ENCODE measurements at places on chromosomes 1 and 21.

DNA sequence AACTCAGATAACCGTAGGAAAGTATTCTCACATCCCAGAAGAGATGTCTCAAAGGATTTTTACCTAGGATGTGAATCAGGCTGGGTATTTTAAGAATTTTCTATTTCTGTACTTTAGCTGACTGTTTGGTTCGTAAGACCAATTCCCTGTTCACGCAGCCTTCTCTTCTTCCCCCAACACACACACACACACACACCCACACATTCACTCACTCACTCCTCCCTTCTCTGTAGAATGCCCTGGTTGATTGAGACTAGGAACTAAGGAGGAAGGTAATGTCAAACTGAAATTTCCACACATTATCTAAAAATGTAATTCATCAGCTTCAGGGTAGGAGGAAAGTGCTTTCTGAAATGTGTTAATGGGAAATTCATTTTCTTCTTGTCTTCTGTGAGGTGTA, 43.5 kb downstream of the ELAVL4 start:
- no peak for DNase-seq

DNA sequence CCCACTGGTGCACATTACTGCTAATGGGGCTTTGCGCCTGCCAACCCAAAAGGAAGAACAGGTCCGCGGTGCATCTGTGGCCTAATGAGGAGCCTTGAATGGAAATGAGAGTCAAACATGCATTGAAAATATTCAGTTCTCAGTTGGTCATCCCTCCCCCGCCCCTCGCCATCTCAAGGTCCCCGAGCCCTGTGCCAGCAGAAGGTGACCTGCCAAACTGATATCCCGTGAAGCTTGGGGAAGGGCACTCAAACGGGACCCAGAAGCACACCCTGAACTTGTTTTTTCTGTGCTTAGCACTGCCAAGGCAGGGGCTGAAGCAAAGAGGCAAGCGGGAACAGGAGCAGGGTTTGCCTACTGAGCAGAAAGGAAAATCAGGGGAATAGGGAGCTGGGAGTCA, 67.9 kb upstream of the ZNF648 start:
- no peak for DNase-seq

- no peak for DNase-seq
Observed at GRCh38 chr1:19040010-19040680, 83.7 kb upstream of the IFFO2 start.

DNA sequence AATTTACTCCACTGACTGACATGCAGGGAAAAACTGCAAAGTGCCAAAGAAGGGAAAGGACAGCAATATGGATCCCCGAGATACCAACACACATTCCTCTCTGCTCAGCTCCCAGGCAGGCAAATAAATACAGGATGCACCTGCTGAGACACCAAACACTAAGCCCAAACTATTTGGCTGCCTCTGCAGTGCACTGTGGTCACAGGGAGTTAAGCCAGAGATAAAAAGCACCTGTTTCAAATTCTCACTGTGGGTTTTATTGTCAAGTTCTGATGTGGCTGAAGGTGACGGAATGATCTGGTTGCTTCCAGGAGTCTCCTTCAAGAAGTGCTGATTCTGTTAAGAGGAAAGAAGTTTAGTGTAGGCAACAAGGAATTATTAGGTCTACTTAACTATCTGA, 17.7 kb downstream of the TEX38 start:
- no peak for DNase-seq

DNA sequence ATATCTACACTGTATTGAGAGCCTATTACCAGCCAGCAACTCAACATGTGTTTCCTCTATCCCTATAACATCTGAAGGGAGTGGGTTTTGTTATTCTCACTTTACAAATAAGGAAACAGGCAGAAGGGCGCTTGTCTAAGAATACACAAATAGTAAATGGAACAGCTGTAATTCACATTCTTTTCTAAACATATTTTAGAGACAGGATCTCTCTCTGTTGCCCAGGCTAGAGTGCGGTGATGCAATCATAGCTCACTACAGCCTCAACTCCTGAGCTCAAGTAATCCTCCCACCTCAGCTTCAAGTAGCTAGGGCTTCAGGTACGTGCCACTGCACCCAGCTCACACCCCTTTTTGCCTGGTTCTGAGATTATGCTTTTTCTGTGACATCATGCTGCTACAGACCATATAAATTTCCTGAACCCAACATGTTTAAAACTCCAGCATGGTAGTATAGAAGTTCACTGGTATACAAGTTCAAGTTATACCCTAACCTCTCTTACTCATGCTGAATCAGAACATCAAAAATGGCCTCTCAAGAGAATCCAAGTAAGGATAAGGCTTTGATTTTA, 8.6 kb upstream of the TACSTD2 start:
- DNase-seq: no peak

- DNase-seq: no peak
Observed at GRCh38 chr21:35585155-35585554, 475.2 kb downstream of the SETD4 start.

GRCh38 chr1:52059321-52059720, 3.2 kb downstream of the BTF3L4 start:
- DNase-seq: no peak

- DNase-seq: no peak
Observed at GRCh38 chr1:70171512-70171911, 33.9 kb downstream of the LRRC40 start.

- DNase-seq: no peak
Observed at GRCh38 chr1:161941726-161942436, 81.8 kb downstream of the OLFML2B start.

DNA sequence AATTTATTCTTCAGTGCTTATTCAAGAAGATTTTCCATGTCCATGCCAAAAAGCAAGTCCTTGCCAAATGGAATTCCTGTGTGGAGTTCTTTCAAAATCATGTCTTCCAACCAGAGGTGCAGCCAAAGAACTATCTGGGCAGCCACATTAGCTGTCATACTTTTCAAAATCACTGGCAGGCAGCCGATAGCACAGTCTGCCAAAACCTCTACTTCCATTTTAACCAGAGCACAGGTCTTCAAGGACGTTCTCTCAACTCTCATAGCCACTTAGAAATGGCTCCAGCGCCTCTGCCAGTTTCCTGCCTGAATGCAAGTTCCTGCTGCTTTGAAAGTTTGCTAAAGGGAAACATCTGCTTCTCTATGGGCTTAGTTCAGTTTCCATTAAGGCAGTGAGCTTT, 975.7 kb upstream of the ADGRL4 start:
- peak; percentile 70 for DNase-seq

DNA sequence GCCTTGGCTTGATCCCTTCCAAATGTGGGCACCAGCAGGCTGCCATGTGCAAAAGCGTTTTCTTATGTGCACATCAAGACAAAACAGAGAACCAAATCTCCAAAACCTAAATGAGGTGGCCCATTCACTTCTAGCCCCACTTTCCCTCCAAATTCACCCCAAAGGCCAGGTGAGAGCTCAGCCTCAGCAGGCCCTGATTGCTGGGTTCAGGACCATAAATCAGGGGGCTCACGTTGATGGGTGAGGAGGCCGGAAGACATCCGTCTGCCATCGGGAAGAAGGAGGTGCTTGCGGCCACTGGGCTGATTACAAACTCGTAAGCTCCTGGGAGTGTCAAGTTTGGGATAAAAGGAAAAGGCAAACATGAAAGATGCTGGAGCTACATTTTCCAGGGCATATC, 86.7 kb upstream of the CLDN14 start:
- no peak for DNase-seq

DNA sequence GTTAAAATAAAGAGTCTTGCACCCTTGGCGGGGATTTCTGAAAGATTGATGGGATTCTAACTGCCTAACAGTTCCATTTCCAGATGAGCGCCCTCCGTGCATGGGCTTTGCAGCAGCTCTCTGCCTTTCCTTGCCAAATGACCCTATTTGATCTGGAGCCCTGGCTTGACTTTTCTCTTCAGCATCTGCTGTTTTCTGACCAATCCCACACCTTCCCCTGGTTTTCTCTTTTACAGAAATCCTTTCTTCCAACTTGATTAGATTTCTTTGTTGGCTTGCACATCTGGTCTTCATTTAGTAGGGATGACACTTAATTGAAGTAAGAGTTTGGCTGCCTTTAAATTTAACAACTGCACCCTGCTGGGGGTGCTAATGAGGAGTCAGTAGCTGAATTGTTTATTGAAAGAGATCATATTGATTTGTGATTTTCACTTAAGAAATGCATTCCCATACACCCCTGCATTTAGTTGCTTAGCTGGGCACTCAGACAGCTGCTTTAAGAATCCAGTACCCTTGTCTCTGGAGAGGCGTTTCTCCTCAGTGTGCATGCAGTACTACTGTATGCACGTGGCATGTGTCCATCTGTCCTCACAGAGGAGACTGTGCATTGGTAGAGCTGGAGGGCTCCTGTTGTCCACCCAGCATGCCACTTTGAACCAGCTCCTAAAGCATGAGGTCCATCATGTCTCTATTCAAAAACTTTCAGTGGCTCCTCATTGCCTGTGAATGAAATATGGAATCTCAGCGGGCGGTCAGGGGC, 99.7 kb downstream of the NOS1AP start:
- no peak for DNase-seq

DNA sequence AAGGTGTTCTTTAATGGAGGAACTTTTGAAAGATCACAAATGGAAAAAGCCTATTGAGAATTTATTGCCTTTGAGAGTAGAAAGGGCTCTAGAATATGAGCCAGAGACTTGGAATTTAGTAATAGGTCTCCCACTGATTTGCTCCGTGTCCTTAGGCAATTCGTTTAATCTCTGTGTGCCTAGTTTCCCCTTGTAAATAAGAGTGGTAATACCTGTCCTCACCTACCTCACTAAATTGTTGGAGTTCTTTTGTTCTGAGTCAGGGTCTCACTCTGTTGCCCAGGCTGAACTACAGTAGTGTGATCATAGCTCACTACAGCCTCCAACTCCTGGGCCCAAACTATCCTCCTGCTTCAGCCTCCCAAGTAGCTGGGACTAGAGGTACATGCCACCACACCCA, 15.0 kb upstream of the TEKT2 start:
- DNase-seq: no peak

DNA sequence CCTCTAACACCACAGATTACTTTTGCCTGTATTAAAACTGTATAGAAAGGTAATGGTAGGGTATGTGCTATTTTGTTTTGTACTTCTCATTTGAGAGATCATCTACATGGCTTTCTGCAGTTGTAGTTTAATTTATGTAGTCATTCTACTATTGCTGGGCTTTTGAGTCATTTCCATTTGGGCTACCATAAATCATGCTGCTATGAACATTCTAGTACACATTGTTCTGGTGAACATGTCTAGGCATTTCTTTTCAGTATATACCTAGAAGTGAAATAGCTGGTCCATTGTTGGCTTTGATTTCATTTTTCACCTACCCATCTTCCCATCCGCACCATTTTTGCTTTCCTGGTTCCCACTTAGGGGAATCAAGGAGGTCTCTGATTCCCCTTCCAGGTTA, 18.7 kb downstream of the EDN2 start:
- DNase-seq: no peak

GRCh38 chr1:6831366-6831765, 46.1 kb downstream of the CAMTA1 start:
- DNase-seq: no peak

GRCh38 chr1:55506740-55507577, 291.8 kb upstream of the USP24 start:
- no peak for DNase-seq

- no peak for DNase-seq
Observed at GRCh38 chr1:100780814-100781213, 61.3 kb downstream of the VCAM1 start.

GRCh38 chr1:177385760-177386698, 215.3 kb downstream of the BRINP2 start:
- DNase-seq: no peak

- no peak for DNase-seq
Observed at GRCh38 chr1:203359010-203359571, 8.2 kb upstream of the FMOD start.

DNA sequence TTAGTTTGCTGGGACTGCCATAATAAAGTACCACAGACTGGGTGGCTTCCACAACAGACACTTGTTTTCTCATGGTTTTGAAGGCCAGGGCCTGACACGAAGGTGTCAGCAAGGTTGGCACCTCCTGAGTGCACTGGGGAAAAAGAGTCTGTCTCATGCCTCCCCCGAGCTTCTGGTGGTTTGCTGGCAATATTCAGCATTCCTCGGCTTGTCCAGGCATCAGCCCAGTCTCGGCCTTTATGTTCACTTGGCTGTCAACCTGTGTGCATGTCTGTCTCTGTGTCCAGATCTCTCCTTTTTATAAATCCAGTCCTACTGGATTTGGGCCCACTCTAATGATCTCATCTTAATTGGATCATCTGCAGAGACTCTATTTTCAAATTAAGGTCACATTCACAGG, 72.6 kb downstream of the DOP1B start:
- DNase-seq: no peak

GRCh38 chr21:44071359-44072104, 35.7 kb upstream of the PWP2 start:
- DNase-seq: no peak

DNA sequence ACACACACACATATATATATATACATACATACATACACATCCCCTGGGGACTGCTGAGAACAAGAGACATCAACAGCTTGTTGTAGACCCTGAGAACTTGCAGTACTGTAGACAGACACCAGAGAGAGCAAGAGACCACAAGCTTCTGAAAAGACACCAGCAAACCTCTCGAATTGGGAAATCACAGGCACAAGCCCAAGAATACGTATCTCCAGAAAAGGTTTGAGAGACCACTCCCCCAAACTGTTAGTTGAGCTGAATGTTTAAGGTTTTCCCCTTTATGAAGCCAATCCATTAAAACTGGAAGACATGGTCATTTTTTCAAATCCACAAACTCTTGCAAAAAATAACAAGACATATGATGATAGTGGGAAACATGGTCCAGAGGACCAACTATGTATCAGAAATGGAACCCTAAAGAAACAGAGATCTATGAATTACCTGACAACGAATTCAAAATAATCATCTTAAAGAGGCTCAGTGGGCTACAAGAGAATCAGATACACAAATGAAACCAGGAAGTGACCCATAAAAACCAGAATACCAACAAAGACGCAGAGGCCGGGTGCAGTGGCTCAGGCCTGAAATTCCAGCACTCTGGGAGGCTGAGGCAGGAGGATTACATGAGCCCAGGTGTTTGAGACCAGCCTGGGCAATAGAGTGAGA, 45.1 kb downstream of the SLC2A1 start:
- DNase-seq: peak; percentile 78

DNA sequence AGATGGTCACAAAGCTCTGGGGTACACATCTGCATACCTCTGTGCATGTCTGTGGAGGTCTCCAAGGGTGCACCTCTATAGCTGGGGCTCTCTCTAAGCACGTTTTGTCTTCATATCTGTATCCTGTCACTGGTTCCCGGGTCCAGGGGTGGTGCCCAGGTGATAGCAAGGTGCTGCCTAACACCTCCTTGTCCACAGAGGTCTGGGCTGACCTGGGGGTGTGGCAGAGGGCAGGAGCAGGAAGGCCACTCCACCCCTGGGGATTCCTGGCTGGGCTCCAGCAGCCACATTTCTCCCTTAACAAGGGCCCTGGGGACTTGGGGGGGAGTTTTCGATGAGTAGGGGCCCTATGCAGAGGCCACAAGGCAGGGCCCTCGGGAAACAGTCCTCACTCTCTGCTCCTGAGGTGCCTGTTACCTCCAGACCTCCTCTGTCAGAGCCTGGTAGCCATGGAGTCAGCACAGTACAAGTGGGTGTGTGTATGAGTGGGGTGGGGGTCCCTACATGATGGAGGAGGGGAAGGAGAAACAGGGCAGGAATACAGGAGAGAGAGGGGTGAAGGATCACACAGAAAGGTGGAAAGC, 7.0 kb upstream of the CDCP2 start:
- no peak for DNase-seq

Data from mucosa of gallbladder (tissue), 1 donor.